ENCODE measurements at places on chromosomes 6 and 20. TPM values are rescaled to one million over a fixed set of nuclear protein-coding genes. Genes with fewer than 3 reads are reported as not detected.

DNA sequence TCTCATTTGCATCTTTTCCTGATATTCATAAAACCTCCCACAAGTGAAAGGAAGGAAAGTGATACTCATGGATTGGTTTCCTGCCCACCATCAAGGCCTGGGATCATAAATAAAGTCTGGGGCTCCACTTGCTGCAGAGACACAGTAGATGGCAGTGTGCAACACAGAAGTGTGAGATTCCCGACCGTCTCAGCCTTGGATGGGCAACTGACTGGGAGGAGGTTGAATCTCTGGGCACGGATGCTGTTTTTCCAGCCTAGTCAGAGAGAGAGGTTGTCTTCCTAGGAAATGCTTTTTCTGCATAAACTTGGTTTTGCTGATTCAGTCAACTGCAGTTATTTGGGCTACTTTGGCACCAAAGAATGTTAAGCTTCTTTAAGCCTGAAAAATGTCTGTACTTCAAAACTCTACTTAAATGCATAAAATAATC is 9.9 kb upstream of the RFPL4B start:
- ATAC-seq = peak; percentile 93

Gene SOX4
- 153 TPM for total RNA-seq

Gene PRRT1
- 1.4 TPM for total RNA-seq

- ATAC-seq = peak; percentile 54
Observed at GRCh38 chr6:129661536-129662405, 48.2 kb downstream of the ARHGAP18 start.

Gene BLOC1S5
- total RNA-seq = 17.7 TPM

DNA sequence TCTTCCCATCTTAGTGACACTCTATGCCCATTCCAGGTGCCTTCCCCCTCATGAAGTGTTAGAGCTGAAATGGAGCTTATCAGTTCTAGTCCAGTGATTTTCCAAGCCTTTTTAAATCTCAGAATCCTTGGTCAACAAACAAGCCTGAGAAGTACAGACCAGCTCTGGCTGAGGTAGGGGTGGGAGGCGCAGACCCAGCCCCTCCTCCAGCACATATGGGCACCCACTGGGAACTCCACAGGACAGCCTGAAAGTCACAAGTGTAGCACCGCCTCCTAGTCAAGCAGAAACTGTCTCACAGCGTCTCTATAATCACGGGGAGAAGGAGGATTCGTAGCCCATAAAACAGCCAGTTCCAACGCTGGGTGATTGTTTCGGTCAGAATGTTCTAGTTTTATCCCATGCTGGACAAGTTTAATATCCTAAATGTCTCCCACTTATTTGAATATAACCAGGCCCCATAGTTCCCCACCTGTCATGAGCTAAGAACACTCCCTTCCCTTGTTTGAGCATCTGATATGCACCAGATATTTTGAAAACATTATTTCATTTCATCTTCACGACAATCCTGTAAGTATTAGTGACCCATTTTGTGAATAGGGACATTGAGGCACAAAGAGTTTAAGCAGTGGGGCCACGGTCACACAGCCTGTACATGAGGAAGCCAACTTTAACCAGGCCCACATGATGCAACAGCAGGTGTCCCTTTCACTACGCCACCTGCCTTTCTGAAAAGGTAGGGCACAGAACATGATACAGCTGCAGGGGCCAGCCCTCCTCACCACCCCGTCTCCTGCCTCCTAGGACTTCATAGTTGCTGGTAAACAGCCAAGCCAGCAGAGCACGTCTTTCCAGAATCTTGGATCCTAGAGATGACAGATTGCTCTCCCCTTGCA is 40.1 kb downstream of the TRAF3IP2 start:
- ATAC-seq = peak; percentile 40

- no peak for ATAC-seq
Observed at GRCh38 chr20:61879303-61879620, 186.4 kb downstream of the TAF4 start.

- ATAC-seq = peak; percentile 72
Observed at GRCh38 chr6:132830334-132830751, 16.0 kb downstream of the RPS12 start.

Gene FOXC1
- 0.13 TPM for total RNA-seq

GRCh38 chr6:13131935-13132661 is 196.2 kb downstream of the TBC1D7 start:
- no peak for ATAC-seq

GRCh38 chr20:23647346-23647745 is 9.6 kb upstream of the CST3 start:
- no peak for ATAC-seq

Gene ZNF165
- 0.68 TPM for total RNA-seq

GRCh38 chr6:75486850-75487518 is 6.6 kb downstream of the FILIP1 start:
- no peak for ATAC-seq

Gene RAB23
- 39.6 TPM for total RNA-seq

Gene MDC1
- 16.5 TPM for total RNA-seq

- ATAC-seq = peak; percentile 98
Observed at GRCh38 chr6:152301765-152302568, 335.2 kb downstream of the SYNE1 start.

- ATAC-seq = no peak
Observed at GRCh38 chr6:3861424-3861823, 12.3 kb downstream of the FAM50B start.

Gene CLPSL2
- total RNA-seq = not detected

Gene LHFPL5
- not detected for total RNA-seq

DNA sequence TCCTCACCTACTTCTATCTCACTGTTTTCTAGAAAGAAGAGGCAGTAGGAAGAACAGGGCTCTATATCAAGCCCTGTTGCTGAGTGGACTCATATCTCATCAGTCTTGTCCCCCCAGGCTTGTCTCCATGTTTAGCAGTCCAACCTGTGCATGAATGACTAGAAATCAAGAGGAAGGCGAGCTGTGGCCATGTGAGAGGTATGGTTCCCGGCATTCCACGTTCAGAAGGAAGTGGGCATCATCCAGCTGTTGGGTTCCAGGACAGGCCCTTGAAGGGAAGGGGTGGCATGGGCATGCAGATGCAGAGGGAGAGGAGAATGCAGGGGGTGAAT is 176.6 kb downstream of the MRPL14 start:
- no peak for ATAC-seq

Gene RNF217
- 15.3 TPM for total RNA-seq

Gene FLRT3
- total RNA-seq = 22.1 TPM

Gene VSX1
- 0.36 TPM for total RNA-seq

- ATAC-seq = no peak
Observed at GRCh38 chr6:7164536-7165001, 56.8 kb downstream of the RREB1 start.

DNA sequence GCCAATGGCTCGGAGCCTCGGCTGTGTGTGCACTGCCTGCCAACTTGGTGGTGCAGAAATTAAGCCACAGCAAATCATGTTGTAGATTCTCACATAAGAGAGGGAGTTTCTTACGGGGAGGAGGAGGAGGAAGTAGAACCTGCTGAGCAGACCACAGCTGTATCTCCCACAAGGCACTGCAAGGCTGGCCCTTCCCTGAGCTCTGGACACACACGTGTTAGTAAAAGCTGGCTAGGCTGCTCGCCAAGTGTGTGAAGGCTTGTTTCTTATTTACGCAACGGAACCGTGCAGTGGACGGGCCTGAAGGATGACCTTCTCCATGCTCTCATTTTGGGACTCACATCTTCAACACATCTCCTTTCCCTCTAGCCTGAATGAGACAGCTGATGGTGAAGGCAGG is 15.7 kb upstream of the QKI start:
- ATAC-seq = no peak

DNA sequence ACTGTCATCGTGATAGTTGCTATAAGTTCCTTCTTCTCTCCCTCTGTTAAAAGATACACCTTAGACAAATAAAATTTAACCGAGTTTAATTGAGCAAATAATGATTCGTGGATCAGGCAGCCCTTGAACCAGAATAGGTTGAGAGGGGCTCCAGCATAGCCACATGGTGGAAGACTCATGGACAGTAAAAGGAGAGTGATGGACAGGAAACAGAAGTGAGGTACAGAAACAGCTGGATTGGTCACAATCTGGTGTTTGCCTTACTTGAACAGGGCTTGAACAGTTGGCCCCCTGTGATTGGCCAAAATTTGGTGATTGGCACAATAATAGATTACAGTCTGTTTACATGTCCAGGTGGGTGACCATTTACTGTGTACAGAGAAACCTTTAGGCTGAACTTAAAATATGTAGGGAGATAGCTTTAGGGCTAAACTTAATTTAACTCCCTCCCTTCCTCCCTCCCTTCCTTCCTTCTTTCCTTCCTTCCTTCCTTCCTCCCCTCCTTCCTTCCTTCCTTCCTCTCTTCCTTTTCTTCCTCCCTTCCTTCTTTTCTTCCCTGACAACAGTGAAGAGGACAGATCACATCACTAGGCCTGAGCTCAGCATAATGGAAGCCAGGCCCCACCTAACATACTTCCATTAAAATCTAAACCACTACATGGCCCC is 531.8 kb upstream of the JARID2 start:
- ATAC-seq = no peak

DNA sequence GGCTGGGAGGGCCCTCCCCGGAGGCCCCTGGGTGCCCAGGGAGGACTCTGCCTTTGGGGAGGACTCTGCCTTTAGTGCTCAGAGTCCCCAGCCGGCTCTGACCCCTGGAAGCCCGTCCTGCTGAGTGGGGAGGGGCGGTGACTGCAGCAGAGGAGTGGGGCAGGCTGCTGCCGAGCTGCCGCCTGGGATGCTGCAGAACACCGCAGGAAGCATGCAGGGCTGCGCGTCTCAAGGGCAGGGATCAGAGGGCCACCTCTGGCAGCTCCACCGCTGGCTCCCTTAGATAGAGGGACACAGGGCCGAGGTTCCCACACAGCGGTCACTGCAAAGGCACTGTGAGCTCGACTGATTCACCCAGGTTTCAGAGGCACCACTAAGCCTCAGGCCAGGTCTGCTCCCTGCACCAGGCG is 82.2 kb upstream of the GATA5 start:
- ATAC-seq = peak; percentile 52

- no peak for ATAC-seq
Observed at GRCh38 chr6:148272597-148272996, 70.0 kb upstream of the SASH1 start.

Gene SAMD5
- total RNA-seq = 10.3 TPM

- ATAC-seq = no peak
Observed at GRCh38 chr6:45727819-45728449, 287.7 kb downstream of the CLIC5 start.

DNA sequence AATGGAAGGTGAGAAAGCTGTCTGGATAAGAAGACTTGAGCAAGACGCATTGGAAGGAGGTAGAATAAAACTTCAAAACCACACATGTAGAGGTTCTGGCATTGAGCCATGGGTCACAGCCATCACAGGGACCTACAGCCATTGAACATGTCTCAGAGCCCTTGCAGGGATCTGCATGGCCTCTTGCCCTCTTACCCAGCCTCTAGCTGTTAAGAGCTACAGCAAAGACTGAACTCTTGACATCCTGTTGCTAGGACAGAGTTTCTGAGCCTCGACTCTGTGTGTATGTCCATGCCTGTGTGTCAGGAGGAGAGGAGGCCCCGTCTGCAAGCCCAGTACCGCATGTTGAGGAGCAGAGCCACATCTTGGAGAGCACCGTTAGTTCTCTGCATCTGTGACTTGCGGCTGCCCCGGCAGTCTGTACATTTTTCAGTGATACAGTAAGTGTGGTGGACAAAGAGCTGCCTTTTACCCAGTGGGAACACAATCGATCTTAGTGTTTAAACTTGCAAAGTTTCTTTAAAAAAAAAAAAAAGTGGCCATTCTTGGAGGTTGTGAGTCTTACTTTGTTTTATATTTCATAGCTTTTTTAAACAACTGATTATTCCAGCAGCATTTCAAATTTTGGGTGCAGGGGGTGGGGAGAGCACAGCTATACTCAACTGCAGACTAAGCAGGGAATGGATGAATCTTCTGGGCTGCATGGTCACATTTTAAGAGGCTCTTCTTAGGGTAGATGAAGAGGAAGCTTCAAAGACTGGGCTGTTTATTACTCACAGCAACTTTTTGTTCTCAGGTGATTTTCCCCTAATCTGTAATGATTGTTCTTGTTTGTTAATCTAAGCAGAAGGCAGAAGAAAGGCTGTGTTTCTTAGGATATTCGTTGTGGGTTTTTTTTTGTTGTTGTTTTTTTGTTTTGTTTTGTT is 88.5 kb downstream of the TBC1D7 start:
- ATAC-seq = no peak

Gene TREM2
- total RNA-seq = 0.67 TPM

- ATAC-seq = no peak
Observed at GRCh38 chr20:5718896-5719595, 31.2 kb upstream of the SHLD1 start.

GRCh38 chr6:80438772-80439171 is 332.3 kb downstream of the BCKDHB start:
- peak; percentile 78 for ATAC-seq

Gene BTNL2
- total RNA-seq = 0.17 TPM

DNA sequence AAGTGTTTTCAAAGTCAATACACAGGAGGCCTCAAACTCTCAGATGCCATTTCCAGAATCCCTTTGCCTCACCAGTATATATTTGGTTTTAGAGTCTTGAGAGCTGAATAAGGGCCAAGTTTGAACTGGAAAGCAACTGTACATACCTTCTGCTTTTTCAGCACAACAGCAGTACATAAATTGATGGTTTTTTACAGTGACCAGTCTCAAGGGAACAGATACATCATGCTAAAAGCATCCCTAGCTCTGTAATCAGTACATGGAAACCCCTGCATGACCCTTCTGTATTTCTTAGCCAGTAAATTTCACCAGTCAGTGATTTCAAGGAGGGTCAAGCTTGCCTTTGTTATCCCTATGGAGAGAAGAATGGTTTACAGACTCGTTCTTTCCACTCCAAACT is 40.6 kb upstream of the ECHDC1 start:
- peak; percentile 99 for ATAC-seq

DNA sequence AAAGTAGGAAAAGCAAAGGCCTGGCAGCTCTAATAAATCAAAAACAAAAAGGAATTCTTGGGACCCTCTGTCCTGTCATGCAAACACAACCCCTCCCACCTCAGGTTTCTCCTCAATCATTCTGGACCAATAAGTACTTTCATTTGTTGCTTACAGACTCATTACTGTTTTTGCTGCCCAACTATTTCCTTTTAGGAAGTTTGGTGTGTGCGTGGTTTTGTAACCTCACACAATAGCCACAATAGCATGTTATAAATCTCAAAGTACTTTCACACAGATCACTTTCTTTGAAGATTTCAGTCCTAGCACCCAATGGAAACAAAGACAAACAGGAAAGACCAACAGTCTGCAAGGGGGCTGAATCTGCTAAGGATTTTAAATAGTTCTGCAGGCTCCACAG is 4.5 kb downstream of the MRPL14 start:
- no peak for ATAC-seq

DNA sequence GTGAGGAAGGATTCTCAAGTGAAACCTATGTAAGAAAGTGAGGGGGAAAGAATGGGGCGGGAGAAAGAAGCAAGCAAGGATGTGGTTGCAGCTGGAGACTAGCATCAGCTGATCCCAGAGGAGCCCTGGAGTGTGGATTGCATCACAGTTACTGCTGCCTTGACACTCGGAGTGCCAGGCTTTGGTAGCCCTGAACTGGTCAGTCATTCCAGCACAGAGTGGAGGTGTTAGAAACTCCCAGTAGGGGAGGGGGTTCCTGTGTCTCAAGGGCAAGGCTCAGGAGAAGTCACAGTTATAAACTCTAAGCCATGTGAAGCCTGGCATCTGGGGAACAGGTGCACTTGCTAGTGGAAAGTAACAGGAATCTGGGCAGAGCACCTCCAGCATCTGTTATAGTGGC is 23.5 kb downstream of the SNAP25 start:
- ATAC-seq = peak; percentile 45
